ENCODE measurements at places on chromosomes 16 and 17. TPM values are rescaled to one million over a fixed set of nuclear protein-coding genes. Genes with fewer than 3 reads are reported as not detected.

GRCh38 chr16:28237754-28238357, 26.1 kb upstream of the XPO6 start:
- no peak for DNase-seq

DNA sequence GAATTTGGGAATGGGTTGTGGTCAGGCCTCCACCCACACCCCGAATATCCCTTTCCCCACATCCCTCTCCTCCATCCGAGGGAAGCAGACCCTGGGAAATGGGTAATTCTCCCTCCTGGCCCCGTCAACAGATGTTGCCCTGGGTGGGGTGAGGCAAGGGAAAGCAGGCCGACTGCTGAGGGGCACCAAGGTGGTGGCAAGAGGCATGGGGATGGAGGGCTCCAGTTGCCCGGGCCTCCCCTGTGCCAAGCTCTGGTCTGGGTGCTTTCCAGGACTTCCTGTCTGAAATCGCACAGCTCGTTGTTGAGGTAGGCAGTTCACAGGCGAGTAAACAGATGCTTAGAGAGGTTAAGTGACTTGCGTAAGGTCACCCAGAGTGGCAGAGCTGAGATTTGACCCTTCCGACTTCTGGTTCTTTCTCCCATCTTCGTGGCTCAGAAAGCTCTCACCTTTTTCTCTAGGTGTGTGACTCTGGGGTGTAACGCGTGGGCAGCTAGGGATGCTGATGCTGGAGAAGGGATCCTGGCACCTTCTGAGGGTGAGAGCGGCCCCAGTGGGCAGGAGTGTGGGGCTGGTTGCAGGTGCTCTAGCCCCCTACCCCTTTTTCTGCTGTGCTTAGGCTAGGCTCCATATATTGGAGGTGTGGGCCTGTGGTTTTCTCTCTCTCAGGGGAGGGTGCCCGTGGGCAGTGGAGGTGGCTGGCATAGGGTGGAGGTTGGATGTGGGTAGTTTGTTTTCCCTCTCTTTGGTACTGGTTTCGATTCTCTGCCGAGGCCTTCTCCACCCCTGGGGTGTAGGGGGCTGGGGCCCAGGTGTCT, 17.2 kb downstream of the RARA start:
- no peak for DNase-seq

GRCh38 chr16:22635357-22635761, 124.7 kb downstream of the NPIPB5 start:
- DNase-seq, result no peak

Gene CD300LB
- not detected for total RNA-seq

Gene TMC7
- total RNA-seq, result 3.7 TPM

- DNase-seq, result no peak
These were observed 3.0 kb upstream of the ZNF213 start for GRCh38 chr16:3131755-3132377.

Gene ITGB3
- total RNA-seq, result 20.2 TPM

Gene C16orf74
- 6.6 TPM for total RNA-seq

GRCh38 chr17:77528516-77529327, 388.0 kb downstream of the SEC14L1 start:
- DNase-seq, result no peak

Gene TAT
- not detected for total RNA-seq

Gene ESRP2
- 8.4 TPM for total RNA-seq

Gene HOXB4
- total RNA-seq, result 2.0 TPM

Gene CES3
- total RNA-seq, result not detected

DNA sequence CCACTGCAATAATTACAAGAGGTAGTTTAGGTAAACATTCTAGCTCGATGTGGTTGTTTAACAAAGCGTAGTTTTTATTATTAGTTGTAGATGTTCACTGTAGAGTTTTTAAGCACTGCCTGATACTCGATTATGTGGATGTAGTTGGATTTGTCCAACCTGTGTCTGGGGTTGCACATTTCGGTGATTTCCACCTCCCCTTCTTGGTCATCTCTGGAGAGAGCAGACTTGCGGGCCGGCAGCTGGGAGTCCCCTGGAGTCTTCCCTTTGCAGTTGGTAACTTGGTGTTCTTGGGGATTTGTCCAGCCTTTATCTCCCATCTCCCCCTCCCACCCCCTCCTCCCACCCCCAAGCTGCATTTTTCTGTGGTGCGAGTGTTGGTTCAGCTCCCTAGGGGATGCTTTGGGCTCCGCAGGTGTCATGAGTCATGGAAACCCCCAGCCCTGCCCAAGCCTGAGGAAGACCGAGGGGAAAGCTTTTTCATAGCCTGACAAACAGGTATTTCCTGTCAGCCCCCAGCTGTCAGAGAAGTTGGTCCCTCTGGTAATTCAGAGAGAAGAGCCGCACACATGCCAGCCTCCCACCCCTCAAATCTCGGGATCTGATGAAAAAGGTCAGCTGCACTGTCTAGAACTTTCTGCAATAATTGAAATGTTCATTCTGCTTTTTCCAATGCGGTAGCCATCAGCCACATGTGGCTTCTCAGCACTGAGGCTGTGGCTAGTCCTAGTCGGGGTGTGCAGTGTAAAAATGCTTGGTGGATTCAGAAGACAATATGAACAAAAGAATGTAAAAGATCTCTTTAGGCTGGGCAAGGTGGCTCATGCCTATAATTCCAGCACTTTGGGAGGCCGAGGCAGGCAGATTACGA, 50.3 kb downstream of the KSR1 start:
- no peak for DNase-seq

Gene SLC47A1
- 0.53 TPM for total RNA-seq

DNA sequence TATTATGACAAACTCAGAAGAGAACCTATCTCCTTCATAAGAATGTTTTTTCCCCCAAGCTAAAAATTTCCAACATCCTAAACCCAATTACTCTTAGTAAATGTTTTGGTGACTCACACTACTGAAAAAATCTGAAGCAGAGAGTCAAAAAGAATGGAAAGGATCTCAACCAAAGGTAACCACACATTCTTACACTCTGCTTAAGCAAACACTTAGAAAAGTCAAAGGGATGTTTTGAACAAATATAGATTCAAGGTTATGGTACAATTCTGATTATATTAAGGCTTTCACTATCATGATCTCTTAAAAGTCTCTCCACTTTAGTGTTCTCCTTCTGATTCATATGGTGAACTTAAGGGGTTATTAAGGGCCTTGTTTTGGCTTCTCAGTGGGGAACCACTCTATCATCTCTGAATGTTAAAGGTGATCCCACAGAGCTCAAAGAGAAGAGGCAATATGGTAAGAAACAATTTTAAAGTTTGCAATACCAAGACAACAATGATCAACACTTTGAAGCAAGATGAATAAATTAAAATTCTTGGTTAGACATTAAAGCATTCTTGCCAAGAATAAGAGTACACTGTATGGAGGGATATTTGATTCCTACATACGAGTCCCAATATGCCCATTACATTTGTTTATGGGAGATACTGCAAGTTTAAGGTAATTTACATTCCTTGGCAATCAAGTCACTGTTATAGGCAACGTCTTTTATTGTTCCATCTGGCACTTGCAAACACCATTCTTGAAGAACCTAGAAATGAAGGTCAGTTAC, 69.2 kb downstream of the CDC27 start:
- DNase-seq, result no peak

Gene IL17C
- not detected for total RNA-seq

DNA sequence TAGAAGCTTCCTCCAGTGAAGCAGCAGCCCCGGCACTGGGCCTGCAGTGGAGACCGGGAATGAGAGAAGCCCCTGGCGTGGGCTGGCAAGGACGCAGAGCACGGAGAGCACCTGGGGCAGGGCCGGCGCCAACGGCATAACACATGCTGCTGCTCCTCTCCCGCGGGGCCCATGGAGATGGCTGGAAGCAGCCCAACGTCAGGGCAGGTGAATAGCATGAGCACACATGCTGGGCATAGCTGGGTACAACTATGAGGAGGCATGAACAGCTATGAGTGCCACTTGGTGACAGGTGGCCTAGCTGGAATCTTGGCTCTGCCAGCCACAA, 46.4 kb downstream of the IRF8 start:
- no peak for DNase-seq

- DNase-seq, result no peak
These were observed 36.0 kb upstream of the MRTFB start for GRCh38 chr16:14035092-14035491.

GRCh38 chr17:8709006-8709405, 35.6 kb downstream of the CCDC42 start:
- DNase-seq, result no peak

- no peak for DNase-seq
These were observed 79.5 kb downstream of the ANKRD11 start for GRCh38 chr16:89410794-89411309.

DNA sequence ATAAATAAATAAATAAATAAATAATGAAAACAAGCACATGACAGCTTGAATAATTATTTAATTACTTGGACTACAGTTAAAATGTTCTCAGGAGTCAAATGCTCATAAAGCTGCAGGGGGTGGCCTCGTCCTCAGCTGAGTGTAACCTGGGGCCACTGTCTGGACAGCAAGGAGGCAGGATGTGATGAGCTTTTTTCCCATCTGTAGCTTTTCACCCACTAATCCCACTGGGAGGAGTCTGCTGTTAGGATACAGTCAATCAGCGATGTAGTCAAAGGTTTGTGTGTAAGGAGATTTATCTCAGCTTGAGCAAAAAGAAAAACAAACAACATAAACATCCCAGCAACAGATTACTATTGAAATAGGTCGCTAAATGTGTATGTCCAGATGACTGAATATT, 22.5 kb downstream of the ZCCHC14 start:
- DNase-seq, result no peak

DNA sequence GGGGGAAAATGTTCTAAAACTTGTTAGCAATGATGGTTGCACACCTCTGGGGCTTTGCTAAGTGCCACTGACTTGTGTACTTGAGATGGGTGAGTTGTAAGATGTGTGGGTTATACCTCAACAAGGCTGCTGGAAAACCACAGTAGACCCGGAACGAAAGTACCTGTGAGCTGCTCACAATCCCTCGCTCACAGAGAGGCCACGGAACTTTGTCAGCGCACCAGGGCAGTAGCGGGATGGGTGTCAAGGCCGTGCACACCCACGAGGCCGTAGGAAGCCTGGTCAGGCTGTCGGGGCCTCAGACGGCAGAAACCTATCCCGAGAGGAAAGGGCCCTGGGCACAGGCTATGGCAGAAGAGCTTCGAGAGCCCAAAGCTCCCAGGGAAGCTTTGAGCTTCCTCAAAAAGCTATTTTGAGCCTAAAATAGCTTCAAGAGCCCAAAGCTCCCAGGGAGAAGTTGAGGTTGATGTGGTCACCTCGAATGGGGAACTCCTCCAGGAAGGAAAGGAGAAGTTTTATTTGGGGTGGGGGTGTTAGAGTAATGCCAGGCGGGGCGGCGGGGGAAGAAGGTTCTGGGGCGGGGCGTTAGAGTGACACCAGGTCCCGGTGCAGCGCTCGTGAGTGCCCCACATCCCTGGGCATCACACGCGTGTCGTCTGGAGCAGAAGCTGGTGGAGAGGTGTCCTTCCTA, 19.0 kb downstream of the CBFA2T3 start:
- no peak for DNase-seq

GRCh38 chr16:82004601-82005000, 6.7 kb downstream of the SDR42E1 start:
- no peak for DNase-seq

- DNase-seq, result no peak
These were observed 1735.9 kb downstream of the TP53TG3F start for GRCh38 chr16:35195173-35195863.

DNA sequence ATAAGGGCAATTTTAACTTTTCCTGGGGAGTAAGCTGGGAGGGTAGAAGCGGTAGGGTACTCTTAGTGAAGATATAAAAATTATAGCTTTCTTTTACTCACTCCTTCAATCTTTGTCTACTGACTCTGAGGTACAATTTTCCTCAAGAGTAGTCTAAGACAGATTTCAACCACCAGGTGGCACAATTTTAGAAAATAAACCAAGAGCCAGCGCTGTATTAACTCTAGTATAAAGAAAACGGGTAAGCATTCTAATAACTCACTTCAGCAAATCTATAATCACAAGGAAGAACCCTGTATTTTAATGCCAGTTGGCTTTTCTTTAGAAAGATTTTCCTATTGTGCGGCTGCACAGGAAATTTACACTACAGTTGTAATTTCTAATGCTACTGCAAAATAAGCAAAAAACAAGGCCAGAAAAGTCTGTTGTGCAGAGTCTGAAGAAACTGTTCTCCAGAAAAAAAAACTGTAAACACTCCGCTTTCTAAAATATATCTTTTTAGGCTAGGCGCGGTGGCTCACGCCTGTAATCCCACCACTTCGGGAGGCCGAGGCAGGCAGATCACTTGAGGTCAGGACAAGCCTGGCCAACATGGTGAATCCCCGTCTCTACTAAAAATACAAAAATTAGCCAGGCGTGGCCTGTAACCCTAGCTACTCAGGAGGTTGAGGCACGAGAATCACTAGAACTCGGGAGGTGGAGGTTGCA, 1.9 kb downstream of the CMC2 start:
- DNase-seq, result no peak

GRCh38 chr17:75548813-75549212, 23.3 kb downstream of the LLGL2 start:
- no peak for DNase-seq

DNA sequence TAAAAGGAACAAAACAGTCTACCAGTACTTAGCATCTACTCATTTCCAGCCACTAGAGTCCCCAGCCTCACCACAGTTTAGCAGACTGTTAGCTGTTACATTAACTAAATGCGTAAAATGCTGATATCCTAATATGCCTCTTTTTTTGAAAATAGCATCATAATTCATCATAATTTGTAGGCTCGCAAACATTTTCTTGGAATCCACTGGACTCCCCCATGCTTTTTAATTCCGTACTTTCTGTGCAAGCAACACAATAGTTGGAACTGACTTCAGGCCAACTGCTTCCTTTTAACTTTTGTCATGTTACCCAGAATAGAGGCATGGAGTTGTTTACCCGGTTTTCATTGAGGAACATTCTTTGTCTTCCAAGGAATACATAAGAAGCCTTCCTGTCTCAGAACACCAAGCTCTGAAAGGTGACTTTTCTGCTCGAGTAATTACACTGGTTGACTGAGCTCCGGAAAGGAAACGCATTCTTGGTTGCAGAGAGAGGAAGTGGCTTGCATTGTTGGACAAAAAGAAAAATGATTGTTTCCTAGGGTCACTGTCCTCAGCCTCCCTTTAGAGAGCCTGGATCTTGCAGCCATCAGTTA, 30.9 kb upstream of the SEC14L1 start:
- DNase-seq, result peak; percentile 55

Gene KRTAP16-1
- total RNA-seq, result not detected

GRCh38 chr16:16166949-16167348, 56.3 kb downstream of the ABCC6 start:
- no peak for DNase-seq

GRCh38 chr16:50372611-50373344, 4.0 kb upstream of the BRD7 start:
- DNase-seq, result no peak

DNA sequence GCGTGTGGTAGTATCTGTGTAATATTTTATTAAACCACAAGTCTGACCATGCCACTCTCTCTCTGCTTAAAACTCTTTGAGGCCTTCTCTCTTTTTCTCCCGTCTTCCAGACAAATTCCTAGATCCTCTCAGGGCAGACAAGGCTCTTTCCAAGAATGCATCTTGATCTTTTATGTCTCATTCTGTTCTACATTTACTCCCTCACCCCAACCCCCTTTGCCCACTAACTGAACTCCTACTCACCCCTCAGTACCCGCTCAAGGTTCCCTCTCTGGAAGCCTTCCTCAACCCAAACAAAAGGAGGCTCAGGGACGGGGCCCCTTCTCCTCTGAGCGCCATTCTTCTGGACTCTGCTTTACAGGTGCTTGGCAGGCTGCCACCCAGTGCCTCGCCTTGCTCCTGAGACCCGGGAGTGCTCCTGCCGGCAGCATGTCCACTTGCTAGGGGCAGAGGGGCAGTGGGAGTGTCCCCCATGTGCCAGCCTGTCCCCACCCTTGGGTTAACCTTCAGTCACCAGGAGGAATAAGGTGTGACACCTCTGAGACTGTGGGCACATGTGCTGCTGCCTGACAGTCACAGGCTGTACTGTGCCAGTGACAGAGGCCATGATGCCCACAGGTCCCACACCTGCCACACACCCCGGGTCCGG, 9.2 kb downstream of the SLC13A2 start:
- no peak for DNase-seq

Gene PPP1R27
- total RNA-seq, result not detected

Gene CENPX
- total RNA-seq, result 19.1 TPM

Measured in urinary bladder (tissue), 4 donors.